RPMI8226 (cell line): ENCODE measurements at places on chromosomes 3 and 15.
A peak's percentile ranks its signal among the peaks of the same experiment; 100 is the strongest.

GRCh38 chr3:190494907-190495306 is 19.0 kb upstream of the IL1RAP start:
- no peak for DNase-seq

- DNase-seq, result no peak
These were observed 14.7 kb downstream of the CFAP91 start for GRCh38 chr3:119717520-119717919.

DNA sequence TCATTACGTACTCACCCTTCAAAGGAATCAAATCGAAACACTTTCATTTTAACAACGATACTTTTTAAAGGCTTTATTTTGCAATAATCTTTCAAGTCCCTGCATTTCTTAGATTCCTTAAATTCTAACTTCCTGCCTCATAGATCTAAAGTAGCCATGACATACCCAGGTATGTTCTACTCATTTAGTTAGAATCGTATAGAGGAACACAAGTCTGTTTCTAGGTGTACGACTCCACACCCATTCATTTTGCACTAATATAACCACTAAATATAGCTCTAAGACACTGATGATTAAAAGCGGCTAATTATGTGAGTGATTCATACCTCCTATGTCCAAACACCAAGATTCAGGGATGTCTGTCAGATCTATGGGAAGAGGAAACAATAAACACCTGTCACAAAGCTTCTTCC is 1.3 kb downstream of the ATP13A3 start:
- DNase-seq, result no peak

DNA sequence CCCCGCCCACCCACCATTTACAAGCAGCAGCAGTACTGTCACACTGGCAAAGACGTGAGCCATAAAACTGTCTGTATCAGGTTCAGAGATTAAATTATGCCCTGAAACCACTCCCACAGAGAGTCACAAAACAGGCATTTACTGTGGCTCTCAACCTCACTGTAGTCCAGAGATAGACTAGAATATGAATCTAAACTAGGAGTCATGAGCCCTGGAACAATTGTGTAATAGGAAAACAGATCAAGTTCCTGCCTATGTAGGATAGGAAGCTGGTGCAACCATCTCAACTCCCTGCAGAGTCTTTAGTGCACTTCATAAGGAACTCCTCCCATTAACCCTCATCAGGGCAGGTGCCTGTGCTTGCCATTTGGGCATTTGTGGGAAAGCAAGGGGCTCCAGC is 61.7 kb downstream of the FAM227B start:
- DNase-seq, result no peak

GRCh38 chr3:34387826-34388564 is 589.6 kb downstream of the PDCD6IP start:
- DNase-seq, result no peak

- peak; percentile 56 for DNase-seq
These were observed 430.7 kb upstream of the CBLB start for GRCh38 chr3:106299300-106300098.

DNA sequence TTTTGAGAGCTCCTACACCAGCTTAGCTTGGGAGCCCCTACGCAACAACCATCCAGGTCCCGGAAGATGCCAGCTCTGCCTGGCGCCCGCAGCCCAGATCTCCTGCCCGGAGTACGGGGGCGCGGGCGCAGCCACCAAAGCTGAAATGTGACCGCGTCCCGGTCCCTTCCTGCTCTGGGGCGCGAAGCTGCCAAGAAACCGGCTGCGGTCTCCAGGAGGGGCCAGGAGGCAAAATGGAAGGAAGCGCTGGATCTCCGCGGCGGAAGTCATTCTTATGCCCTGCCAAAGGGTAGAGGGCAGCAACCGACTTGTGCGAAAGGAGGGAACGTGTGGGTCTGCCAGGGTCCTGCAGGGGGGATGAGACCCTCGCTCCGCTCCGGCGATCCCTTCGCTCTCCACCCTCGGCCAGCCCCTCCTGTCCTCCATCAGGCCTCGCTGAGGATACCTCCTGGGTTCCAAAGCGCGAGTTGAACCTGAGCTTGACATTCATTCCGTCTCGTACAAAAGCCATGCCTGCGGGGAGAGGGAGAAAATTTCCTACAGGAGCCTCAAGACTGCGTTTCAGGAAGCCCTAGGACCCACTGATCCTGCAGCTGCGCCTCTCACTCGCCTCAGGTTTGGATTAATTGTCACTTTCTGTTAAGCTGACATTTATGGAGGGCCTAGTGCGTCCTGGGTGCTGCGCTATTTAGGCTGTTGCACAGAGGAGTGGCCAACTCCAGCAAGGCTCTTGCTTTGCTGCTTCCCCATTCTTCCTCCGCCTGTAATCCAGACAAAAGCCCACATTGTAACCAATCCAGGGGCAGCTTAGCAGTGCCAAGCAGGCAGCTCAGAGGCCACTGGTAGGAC is 98.3 kb upstream of the VGLL3 start:
- no peak for DNase-seq

DNA sequence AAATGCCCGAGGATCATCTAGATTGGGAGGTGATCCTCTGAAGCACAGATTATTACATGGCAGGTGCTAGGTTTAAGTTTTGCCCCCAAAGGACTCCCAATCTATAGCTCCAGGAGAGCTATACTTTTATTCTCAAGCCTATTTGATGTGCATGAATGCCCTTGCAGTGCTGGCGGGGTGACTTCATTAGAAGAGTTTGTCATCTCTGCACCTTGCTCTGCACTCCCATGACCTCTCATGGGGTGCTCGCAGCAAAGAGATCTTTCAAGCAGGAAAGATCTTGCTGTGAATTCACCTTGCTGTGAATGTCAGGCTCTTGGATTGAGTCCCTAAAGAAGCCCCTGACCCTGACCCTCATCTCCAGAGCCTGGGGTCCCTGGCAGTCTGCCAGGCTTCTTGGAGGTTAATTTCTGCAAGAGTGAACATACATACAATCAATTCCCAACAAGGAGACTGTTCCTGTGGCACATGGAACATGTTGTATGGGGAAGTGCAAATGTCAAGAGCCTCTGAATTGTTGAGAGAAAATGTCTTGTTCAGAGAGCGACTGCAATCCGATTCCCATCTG is 45.9 kb downstream of the FAM43A start:
- DNase-seq, result no peak

DNA sequence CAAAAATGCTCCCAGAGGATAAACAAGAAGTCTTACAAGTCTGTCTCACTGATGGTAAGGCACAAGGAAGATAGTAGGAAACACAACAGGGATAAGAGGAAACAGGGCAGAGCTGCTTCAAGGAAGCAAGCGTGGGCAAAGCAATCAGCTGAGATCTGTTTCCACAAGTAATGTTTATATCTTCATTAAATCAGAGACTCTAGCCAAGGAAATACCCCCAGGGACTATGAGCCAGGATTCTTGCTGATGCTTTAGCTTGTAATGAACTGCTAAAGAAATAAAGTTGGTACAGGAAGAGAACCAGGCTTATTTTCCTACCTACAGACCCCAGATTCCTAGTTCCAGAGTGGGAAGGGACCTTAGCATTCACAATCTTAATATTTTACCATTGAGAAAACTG is 112.7 kb upstream of the C3orf80 start:
- DNase-seq, result no peak

DNA sequence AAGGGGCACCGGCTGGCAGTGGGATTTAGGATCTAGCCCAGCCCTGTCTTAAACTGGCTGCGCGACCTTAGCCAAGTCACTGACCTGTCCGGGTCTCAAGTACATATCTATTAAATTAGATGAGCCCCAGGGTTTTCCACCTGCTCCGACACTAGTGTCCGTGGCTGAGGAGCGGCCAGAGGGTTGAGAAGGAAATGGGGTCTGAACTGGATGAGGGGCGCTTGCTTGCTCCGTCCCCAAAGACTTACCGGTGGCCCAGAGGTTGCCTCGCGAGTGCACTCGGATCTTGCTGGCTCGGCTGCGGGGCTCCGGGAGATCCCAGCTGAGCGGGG is 285 bp downstream of the NMB start:
- DNase-seq, result no peak
